MCF 10A (cell line): ENCODE measurements at places on chromosomes 1 and 21.

- DNase-seq: no peak
Measured at GRCh38 chr1:79042539-79042938, 36.0 kb upstream of the ADGRL4 start.

GRCh38 chr21:32538147-32538792 is 47.1 kb downstream of the TCP10L start:
- no peak for DNase-seq

DNA sequence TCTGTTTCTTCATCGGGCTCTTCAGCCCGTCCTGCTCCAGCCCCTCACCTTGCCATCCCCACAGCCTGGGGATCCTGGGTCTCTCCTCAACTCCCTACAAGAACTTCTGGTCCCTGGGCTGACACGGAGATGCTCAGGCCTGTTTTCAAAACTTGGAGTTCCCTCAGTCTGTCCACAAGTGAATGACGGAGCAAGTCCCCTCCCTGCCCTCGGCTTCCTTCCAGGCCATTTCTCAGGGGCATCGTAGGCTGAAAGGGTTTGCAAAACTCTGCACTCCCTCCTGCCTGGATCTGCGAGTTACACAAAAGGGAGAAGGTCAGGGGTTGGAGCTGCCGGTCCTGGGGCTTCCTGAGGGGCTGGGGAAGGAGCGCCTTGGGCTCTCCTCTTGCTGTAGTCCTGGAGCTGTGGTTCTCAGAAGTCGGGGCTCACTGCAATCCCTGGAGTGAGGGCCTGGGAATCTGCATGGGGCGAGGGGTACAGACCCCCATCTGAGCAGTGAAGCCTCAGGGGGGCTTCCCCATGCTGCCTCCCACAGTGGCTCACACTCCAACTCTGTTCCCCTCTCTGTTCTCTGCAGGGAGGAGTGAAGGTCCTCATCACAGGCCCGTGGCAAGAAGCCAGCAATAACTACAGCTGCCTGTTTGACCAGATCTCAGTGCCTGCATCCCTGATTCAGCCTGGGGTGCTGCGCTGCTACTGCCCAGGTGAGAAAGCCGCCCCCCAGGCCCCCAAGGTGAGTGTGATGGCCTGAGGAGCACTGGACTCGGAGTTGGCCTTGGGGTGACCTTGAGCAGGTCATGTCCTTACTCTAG is 100.6 kb upstream of the VAMP3 start:
- no peak for DNase-seq

DNA sequence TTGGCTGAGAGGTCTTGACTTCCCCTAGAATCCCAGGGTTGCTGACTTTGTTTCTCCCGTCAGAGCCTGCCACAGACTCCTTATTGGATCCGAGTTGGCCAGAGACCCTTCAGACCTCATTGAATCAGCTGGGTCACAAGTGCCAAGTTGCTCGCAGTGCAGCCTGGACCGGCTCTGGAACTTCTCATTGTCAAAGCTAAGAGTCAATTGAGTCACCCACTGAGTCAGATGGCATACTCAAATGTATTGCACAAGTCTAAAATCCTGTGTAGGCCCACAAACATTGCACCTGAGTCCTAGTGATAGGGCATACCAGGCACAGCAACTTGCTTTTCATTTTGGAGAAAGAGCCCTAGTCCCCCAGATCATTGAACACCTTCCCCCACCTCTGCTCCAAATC is 20.4 kb upstream of the SCAF4 start:
- peak; percentile 83 for DNase-seq

DNA sequence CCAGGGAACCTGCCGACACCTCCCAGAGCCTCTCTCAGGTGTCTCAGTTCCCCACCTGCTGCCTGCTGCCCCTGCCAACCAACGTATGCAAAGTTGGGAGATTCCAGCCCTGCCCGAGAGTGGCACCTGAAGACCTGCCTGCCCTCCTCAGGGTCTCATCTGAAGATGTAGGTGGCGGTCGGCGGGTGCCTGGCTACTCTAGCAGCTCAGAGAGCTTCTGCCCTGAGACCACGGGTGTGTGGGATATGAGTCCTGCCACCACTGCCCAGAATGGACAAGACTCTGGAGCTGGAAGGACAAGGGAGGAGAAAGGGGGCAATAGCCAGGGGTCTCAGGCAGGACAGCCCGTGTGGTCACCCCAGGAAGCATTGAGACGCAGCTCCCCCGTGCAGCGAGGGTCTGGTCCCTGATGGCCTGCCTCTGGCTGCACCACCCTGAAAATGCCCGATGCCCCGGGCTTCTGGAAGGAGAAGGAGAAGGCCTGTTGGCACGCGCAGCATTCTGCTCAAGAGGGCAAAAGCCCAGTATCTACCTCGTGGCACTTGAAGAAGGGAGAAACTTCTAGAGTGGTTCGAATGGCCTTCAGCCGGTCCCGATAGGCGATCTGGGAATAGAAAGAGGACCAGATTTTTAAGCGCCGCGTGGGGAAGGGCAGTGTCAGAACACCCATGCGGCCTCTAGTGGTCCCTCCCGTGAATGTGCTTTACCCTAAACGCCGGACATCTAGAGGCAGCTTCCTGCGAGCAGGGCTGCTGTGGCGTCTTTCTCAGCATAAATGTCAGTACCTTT is 88.8 kb downstream of the STUM start:
- DNase-seq: no peak

GRCh38 chr1:212862111-212862690 is 4.1 kb downstream of the FLVCR1 start:
- no peak for DNase-seq
